DMS153 (cell line): ENCODE measurements at places on chromosomes 4 and X.

- DNase-seq, result no peak
Measured at GRCh38 chrX:67734111-67734753, 190.4 kb downstream of the AR start.

GRCh38 chr4:169909479-169909878 lies 116.7 kb downstream of the MFAP3L start:
- no peak for DNase-seq

GRCh38 chr4:168880072-168880675 lies 129.9 kb downstream of the CBR4 start:
- DNase-seq, result no peak

GRCh38 chr4:151325111-151325948 lies at the start of gene SH3D19:
Gene SH3D19, minus strand, starts transcription at chr4:151325605. Its CDS starts 253 bp downstream, at chr4:151325352.
- peak; percentile 73 for DNase-seq

DNA sequence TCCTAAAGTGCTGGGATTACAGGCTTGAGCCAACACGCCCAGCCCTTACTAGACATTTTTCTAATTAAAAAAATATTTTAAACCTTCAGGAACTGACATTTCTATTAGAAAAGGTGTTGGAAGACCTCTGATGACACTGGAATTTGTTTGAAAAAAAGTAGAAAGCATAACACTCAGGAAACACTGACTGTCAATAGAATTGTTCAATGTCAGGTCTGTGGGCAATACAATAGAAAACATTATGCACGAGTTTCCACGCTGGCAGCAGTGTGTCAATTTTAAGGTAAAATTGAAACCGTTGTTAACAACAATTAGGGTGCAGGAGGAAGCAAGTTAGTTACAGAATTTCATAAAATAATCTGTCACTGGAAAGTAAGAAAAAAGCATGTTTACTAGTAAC lies 140.7 kb upstream of the KLHL4 start:
- no peak for DNase-seq

DNA sequence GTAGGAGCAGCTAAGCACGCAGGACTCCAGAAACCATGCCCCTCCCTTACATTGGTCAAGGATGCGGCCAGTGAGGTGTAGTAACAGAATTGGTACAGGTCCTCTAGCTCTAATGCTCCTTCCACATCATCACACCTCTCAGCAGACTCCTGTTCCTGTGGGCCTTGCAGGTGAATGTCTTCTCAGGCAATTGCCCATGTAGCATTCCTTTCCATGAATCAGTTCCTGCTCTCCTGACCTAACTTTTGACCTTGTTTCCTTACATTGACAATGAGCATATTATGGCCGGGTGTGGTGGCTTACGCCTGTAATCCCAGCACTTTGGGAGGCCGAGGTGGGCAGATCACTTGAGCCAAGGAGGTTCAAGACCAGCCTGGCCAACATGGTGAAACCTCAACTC lies 31.3 kb downstream of the MAP7D3 start:
- DNase-seq, result no peak

GRCh38 chr4:185224597-185224996 lies 15.2 kb downstream of the SNX25 start:
- no peak for DNase-seq

- DNase-seq, result no peak
Measured at GRCh38 chr4:17097362-17097761, 198.9 kb upstream of the LDB2 start.

DNA sequence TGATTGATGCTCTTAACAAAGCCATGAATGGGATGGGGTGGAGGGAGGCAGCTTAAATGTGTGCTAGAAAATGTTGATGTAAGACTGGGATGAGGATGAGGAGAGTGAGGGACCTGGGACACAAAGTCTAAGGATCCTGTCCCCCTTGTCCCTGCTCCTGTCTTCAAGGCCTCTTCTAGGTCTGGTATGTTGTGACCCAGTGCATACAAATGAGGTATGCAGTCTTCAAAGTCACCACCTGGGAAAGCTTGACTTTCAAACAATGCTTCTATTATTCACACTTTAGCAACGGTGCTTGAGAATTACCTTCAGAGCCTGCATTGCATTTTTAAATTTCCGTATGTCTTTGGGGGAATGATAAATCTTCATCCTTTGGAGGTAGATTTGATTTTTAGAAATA lies 88.4 kb upstream of the SLC34A2 start:
- no peak for DNase-seq

GRCh38 chr4:113815826-113816225 lies 54.3 kb upstream of the CAMK2D start:
- no peak for DNase-seq

- no peak for DNase-seq
Measured at GRCh38 chr4:94689155-94689860, 68.4 kb upstream of the BMPR1B start.

DNA sequence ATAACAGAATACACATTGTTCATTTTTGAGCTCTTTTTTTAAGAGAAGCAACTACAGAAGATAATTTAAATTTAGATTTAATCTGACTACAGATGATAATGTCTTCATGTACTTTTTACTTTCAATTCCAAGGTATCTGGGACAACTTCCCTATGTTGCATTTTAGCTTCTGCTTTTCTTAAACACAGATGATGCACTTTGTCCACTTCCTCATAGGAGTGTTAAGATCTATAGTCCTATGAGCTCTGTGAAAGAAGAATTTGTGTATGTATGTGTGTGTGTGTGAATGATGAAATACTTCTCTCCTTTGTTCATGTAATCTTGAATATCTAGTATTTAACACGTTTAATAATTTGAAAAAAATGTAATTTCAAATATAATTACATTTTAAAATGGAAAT lies 5.3 kb upstream of the FHIP1A start:
- no peak for DNase-seq
